Stimulated activated CD4-positive, alpha-beta T cell treated with anti-CD3 and anti-CD28 coated beads, TNF-alpha, amount 100 ng/mL, for 24 hours (primary cell): ENCODE measurements at places on chromosomes 2 and 18.

- DNase-seq = no peak
Measured at GRCh38 chr2:159900343-159900742, 102.3 kb upstream of the CD302 start.

DNA sequence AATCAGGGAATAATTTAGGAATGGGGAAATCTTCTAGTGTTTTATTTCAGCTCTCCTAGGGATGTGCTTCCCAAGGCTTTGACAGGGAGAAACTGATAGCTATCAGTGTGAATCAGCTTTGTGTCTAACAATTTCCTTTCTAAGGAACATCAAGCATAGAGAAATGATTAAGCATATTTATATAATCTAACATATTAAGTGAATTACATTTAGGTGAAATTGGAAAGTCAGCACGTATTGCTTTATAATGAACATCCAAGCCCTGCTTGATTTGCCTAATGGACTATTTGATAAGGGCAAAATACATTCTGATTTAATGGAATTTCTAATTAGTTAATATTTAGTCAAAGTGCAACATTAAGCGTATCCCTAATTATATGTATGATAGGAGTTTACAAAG is 19.5 kb upstream of the TSPYL6 start:
- DNase-seq = no peak

GRCh38 chr18:58476516-58477256 is 152.2 kb downstream of the ALPK2 start:
- no peak for DNase-seq

- DNase-seq = no peak
Measured at GRCh38 chr2:1747065-1747941, 3.0 kb upstream of the PXDN start.

- DNase-seq = no peak
Measured at GRCh38 chr2:153043385-153043784, 325.0 kb downstream of the ARL6IP6 start.

GRCh38 chr18:10030816-10031541 is 117.2 kb downstream of the VAPA start:
- DNase-seq = no peak
